Stimulated activated CD8-positive, alpha-beta memory T cell treated with anti-CD3 and anti-CD28 coated beads, Interleukin-4, amount 100 ng/mL, for 48 hours (primary cell): ENCODE measurements at places on chromosomes 11 and 22.

- no peak for DNase-seq
These were observed 31.8 kb upstream of the FLI1 start for GRCh38 chr11:128662076-128662475.

GRCh38 chr11:23405350-23405937 lies 545.2 kb upstream of the CCDC179 start:
- DNase-seq = no peak

DNA sequence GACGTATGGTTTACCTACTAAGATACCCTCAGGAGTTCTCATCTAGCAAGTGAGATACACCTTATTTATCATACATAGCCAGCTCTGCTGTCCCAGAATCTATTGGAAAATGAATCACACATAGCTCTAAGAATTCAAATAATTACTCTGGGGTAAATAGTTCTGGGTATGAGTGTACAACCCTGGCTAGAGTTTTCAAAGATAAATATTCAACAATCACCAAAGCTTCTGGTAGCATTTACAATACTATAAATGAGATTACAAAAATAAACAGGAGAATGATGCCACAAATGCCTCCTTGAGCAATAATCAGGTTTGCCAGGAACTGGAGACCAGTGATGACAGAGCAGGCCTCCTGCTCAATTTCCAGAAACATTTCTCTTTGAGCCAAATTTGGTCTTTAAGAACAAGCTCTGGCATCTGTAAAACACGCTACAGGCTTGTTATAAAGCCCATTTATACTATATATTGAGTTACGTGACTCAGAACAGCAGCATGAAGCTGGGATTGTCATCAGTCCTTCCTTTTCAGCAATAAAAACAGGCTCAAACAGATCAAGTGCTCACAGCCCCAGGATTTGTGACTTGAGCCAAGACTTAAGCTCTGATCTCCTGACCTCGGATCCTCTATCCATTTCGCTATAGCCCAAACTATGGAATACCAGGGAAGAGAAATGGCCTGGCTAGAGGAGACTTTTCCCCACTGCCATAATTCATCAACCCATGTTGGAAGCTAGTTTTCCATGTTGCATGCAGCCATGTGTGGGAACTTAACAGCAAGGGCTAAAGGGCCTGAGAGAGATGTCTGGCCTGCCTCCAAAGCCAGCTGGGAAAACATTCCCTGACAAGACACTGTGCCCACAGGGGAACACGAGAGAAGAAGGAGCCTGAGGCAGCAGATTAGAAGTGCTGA lies 19.7 kb downstream of the RAB30 start:
- DNase-seq = no peak

GRCh38 chr11:67664696-67665540 lies 9.5 kb downstream of the ALDH3B2 start:
- DNase-seq = no peak

DNA sequence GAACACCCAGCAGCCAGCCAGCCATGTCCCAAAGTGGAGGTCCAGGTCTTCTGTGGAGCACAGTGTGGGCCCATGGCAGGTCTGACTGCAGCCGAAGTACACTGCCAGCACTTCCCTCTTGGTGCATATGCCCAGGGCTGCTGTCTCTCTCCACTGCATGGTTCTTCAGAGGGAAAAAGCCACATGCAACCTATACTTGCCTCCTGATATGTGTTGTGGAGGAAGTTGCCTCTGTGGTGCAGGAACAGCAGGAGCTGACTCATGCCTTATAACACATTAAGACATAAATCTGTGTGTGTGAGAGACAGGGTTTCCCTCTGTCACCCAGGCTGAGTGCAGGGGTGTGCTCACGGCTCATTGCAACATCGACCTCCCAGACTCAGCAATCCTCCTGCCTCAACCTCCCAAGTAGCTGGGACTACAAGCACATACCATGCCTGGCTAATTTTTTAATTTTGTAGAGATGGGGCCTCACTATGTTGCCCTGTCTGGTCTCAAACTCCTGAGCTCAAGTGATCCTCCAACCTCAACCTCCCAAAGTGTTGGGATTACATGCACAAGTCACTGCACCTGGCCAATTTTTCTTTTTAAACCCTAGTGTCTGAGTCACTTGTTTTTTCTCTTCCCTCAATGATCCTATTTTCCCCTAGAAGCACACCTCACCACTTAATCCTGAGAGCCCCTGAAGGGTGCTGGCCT lies 98.8 kb downstream of the MPPED2 start:
- no peak for DNase-seq

GRCh38 chr11:65779919-65780769 lies 632 bp downstream of the AP5B1 start:
- DNase-seq = peak; percentile 89

DNA sequence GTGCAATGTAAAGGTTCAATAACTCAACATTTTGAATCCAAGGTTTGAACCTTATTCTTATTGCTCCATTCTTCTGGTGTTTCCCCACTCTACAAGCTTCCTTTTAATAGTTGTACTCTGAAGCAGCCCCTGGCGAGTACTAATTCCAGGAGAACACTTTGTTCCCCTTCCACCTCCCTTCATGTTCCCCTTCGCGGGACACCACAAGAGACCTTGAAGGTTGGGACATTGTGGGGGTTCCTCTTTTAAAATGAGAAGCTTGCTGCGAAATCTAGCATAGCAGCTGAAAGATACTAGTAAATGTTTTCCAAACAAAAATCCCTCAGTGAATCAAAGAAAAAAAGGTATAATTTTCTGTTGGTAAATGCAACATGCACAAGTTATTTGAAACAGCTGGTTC lies 626.3 kb upstream of the LRRC4C start:
- DNase-seq = no peak

DNA sequence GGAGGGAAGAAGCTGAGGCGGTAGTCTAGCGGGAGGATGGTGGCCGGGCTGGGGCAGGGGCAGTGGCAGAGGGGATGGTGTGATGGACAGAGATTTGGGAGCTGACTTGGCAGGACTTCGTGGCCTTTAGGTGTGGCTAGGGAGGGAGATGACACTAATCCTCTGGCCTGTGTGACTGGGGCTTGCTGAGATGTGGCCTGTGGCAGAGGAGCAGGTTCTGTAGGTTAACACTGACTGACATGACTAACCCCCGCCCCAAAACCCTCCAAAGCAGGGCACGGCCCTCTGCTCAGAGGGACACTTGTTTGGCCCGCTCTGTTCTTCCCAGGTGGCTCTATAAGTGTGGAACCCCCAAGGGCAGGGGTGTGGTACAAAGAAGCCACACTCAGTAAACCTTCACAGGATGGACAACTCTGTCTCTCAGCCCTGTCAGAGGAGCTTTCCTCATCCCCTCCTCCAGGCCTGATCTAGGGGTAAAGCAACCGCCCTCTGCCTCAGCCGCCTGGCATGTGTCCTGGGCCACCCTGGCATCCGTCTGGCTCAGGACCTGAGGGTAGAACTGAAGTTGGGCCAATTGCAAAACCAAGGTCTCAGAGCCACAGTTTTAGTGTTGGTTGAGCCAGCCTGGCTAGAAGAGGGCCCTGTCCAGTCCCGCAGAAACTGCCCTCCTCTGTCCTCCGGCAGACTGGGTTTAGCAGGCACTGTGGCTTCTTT lies 15.6 kb downstream of the TOM1 start:
- DNase-seq = no peak

- DNase-seq = peak; percentile 48
These were observed 2.2 kb downstream of the PHLDB1 start for GRCh38 chr11:118609380-118610224.

- DNase-seq = no peak
These were observed 3.0 kb upstream of the GTSE1 start for GRCh38 chr22:46293577-46294260.

DNA sequence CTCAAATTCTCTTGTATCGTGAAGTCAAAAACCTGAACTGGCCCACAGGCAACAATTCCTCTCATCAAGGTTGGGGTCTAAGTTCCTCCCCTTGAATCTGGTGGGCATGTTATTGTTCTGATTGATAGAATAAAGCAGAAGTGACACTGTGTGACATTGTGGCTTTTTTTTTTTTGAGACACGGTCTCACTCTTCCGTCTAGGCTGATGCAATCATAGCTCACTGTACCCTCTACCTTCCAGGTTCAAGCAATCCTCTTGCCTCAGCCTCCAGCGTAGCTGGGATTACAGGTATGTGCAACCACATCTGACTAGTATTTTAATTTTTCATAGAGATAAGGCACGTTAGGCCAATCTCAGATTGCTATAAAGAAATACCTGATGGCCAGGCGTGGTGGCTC lies 8.9 kb upstream of the PELI3 start:
- no peak for DNase-seq

GRCh38 chr11:8863838-8864237 lies 47.2 kb upstream of the AKIP1 start:
- DNase-seq = no peak

DNA sequence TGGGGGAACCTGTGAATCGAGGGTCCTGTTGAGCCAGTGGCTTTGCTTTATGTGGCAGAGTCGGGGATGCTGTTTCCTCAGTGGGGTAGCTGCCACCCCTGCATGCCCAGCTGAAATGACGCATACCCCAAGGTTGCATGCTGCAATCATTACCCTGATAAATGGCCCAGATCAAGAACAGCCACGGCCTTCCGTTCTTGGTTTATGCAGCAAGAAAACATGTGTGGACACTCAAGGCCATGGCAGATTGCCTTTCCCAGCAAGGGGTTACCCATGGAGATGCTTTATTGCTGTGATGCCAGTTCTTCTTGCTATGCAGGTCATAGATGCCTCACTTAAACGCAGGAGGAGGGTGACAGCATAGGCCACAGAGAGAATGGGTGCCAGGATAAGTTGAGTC lies 14.3 kb upstream of the SREBF2 start:
- DNase-seq = no peak

GRCh38 chr22:19117111-19117512 lies 5.1 kb downstream of the DGCR2 start:
- no peak for DNase-seq

DNA sequence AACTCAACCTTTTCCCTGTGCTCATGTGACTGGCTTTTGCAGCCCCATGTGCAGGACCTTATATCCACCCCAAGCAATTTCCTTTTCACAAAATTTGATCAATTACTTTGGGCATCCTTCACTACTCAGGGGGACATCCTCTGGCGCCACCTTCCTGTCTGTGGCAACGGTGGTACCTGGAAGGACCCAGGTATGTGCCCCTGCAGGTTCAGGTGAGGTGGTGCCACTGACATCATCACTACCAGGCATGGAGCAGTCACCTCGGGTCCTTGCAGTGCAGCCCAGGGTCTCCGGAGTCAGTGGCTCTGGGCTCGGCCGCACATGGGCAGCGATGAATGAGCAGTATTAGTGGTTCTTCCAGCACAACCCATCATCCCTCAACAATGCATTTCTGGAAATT lies 37.7 kb upstream of the B3GAT1 start:
- no peak for DNase-seq

DNA sequence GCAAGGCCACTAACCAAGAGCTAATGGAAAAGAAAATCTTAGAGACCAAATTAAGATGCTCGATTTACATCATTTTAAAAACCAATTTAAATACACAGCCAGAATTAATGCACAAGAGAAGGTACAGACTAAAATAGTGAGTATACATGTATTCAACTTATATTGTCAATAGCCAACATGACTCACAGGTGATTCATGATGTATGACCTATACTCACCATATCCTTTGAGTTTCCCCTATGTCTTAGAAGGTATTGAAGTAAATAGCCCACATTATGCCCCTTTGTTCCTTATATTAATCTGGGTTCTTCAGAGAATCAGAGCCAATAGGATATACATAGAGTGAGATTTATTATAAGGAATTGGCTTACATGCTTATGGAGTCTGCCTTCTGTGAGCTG lies 97.5 kb upstream of the ANO3 start:
- no peak for DNase-seq

DNA sequence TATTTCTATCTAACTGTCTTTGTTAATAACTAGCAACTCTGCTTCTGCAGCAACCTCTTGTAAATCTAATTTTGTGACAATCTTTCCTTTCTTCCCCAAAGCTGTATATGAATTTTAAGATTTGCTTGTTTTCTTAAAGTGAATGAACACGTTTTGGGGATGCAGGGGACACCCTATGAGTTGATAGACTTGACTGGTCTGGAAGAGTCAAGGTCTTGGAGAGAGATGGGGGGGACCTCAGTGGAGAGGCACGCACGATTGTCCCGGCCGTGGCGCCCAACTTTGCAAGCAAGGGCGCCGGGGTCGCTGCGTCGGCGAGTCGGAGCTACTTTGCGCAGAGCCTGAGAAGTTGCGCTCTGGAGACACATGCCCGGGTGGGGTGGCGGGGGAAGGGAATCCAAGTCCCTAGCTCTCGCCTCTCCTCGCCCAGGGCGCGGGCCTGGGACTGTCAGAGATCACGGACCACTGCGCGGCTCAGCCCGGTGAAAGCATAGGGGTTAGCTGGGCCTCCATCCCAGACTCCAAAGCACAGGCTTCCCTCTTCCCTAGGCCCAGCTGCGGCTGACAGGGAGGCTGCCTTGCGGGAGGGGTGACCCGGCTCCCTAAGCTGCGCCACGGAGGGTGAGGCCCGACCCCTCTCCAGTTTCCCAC lies 854 bp downstream of the ABCC8 start:
- DNase-seq = no peak

DNA sequence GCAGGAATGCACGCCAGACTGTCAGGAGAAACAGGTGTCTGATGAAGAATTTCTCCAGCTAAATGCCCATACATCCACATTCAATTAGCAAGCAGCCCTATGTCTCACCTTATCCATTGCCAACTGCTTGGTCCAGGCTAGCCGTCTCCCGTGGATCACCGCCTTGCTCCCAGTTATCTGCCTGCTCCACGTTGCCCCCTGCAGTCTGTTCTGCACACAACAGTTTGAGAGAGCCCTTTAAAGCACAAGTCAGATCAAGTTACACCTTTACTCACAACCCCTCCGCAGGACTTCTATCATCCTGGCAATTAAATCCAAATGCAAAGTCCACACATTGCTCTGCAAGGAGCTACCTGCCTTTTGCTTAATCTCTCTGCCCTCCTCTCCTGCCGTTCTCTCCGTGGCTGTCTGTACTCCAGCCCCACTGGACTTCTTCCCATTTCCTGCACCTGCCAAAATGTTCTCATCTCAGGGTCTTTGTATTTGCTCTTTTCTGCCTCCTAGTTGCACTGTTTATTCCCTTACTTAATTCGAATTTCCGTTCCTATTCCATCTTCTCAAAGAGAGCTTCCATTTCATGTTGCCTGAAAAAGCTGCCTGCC lies 185.3 kb upstream of the LARGE1 start:
- DNase-seq = peak; percentile 48

GRCh38 chr11:78935398-78936068 lies 360.9 kb upstream of the NARS2 start:
- no peak for DNase-seq

GRCh38 chr11:74238243-74238642 lies 67.2 kb downstream of the PPME1 start:
- DNase-seq = no peak
